ENCODE measurements at places on chromosomes 13 and 19.

GRCh38 chr19:19537075-19538048, 703 bp upstream of the CILP2 start:
- no peak for DNase-seq

GRCh38 chr13:40464337-40465014, 202.0 kb downstream of the FOXO1 start:
- DNase-seq, result no peak

- DNase-seq, result no peak
Observed at GRCh38 chr13:98428256-98428966, 148.5 kb downstream of the STK24 start.

- DNase-seq, result no peak
Observed at GRCh38 chr13:106958621-106959048, 390.7 kb upstream of the ARGLU1 start.

GRCh38 chr19:4692251-4693077, 22.3 kb upstream of the MYDGF start:
- DNase-seq, result no peak

DNA sequence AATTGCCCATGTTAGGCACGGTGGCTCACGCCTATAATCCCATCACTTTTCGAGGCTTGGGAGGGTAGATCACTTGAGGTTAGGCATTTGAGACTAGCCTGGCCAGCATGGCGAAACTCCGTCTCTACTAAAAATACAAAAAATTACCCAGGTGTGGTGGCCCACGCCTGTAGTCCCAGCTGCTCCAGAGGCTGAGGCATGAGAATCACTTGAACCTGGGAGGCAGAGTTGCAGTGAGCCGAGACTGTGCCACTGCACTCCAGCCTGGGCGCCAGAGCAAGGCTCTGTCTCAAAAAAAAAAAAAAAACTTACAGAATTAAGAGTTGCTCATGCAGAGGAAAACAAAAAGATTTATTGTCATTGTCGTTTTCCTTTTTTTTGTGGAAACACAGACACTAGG, 3.4 kb upstream of the PSMC4 start:
- no peak for DNase-seq

DNA sequence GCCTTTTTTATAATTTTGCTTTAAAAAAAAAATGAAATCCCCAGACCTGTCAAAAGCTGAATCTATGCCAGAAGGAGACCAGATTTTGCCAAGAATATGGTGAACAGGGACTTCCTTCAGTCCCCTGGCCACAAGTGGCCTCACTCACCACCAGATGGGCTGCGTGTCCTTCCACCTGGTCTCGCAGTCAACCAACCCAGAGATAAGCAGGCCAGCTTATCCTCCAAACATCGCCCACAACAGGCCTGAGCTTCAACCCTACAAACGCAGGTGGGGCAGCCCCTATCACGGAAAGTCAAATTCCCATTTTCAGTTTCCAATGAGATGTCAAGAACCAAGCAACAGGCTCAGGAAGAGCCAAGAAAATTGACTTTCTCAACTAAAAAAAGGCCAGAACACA, 30.5 kb downstream of the STK24 start:
- DNase-seq, result no peak

- no peak for DNase-seq
Observed at GRCh38 chr13:48303359-48304142, at the start of gene RB1. Gene RB1, plus strand, starts transcription at chr13:48303751. Its CDS starts 162 bp downstream, at chr13:48303913.

- DNase-seq, result no peak
Observed at GRCh38 chr13:38784036-38784880, 97.4 kb downstream of the FREM2 start.

DNA sequence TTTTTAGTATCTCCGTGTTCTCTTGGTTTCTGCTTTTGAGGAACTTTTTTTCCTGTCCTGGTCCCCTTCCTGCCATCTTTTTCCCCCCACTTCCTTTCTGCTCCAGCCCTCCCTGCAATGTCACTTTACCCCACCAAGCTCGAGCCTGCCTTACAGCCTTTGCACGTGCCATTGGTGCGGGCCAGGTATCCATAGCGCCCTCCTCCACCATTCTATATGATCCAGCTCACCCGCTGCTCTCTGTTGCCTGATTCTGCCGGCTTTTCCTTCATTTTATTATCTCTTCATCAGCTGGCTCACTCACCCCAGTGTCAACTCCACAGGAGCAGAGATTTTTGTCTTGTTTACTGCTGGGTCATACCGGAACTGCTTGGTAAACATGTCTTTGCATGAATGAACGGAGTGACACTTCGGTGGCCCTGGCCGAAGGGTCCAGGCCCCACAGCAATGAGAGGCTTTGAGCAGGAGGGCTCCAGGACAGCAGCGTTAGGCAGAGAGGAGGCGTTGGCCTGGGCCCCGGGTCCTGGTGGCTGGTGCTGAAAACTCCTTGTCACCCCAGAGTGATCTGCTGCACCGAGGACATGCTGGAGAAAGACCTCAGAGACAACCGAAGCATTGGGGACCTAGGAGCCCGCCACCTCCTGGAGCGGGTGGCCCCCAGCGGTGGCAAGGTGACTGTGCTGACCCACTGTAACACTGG, 1.2 kb downstream of the MRI1 start:
- DNase-seq, result no peak

- no peak for DNase-seq
Observed at GRCh38 chr13:46206143-46206542, 5.6 kb upstream of the LRRC63 start.

DNA sequence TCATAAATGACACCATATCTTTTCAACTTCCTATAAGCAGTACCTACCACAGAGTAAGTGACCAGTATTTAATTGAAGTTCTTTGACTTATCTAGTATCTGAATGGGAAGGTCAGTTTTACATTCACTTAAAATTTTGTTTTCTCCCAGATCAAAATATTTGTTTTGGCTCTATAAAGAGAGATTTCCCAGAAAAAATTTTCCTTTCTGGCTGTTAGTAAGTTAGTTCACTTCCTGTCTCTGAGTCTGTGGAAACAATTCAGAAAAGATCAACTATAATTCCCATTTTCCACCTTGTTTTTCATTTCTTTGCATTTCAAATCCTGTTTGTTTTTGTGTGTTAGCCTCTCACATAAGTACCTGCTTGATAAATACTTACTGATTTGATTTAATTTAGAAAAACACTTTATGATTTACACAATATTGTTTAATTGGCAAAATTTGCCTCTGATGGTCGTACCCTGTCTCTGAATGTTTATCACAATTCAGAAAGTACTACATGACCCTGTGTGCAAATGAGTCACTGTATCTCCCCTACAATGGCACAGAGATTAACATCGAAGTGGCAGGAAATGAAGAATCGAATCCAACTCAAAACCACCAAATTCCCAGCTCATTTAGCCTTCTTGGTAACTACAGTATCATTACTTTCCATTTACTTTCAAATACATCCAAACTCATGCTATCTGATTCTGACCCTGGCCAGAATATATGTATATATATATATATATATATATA, 15.4 kb upstream of the MED4 start:
- DNase-seq, result no peak

DNA sequence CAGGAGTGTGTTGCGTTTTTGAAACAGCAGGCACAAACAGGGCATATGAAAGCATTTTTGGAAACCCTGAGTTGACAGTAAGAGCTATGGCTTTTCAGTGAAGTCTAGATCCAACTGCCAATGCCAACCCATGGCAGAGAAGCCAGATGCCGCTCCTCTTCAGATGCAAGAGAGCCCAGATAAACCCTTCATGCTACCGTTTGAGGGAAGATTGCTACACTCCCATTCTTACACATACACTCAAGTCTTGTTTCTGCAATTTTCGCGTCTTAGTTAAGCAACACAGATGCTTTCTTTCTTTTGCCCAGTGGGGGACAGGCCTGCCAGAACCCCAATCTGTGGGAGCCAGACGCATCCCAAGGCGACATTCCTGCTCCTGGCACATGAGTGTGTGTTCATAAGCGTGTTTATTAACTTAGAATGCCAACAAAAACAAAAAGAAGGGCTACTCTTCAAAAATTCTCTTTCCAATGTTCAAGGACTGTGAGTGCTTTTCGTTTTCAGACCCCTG, 10.4 kb downstream of the BORCS8 start:
- no peak for DNase-seq

- DNase-seq, result no peak
Observed at GRCh38 chr13:21006141-21007005, 55.0 kb downstream of the LATS2 start.

DNA sequence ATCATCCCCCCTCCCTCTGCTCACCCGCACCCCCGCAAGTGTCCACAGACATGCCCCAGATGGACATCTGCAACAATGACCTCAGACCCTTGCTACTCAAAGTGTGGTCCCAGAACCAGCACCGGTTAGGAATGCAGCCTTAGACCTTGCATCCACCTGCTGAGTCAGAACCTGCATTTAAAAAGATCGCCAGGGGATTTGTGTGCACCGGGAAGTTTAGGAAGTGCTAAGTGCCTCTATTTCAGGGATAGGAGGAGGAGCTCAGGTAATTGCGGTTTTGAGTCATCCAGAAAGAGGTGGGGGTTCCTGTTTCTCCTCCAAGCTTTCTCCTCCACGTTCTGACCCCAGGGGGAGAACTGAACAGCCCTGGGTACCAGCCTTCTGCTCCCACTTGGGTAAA, 46.2 kb downstream of the CACNA1A start:
- no peak for DNase-seq

DNA sequence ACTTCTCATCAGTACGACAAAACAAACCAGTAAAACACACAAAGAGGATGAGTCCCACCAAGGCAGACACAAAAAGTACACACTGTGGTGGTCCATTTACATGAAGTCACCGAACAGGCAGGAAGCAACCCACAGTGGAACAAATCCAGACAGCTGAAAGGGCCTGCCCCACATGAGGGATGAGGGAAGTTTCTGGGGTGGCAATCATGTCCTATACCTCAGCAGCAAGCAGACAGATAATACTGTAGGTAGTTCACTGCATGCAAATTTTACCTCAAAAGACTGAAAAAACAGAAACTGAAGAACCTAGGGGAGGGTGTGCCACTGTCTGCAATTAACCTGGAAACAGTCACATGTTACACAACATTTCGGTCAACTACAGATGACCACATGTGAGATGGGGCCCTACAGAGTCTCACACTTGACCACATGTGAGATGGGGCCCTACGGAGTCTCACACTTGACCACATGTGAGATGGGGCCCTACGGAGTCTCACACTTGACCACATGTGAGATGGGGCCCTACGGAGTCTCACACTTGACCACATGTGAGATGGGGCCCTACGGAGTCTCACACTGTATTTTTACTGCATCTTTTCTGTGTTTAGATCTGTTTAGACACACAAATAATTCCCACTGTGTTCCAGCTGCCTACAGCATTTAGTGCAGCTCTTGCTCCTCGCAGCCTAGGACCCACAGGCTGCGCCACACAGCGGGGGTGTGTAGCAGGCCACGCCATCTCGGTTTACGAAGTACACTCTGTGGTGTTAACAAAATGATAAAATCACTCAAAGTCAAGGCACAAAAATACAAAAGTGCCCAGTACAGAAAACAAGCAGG, 22.2 kb downstream of the PCID2 start:
- DNase-seq, result no peak

GRCh38 chr13:51035978-51036377, 75.1 kb downstream of the C13orf42 start:
- DNase-seq, result no peak

GRCh38 chr13:85638265-85638664, 161.0 kb downstream of the SLITRK6 start:
- DNase-seq, result no peak

DNA sequence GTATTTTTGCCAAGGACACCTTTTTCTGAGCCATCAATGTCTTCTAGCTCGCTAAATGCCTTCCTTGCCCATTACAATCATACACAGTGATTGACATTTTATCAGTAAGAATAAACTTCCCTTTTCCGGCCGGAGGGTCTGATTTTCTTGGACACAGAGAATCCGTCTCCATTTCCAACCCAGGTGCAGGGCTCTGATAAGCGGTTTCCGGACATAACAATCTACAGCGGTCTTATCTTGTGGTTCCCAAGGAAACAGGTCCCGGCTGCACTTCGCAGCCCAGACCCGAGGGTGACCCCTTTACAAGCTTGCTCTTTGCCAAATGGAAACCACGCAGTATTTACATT, 5.1 kb upstream of the ZNF77 start:
- no peak for DNase-seq

DNA sequence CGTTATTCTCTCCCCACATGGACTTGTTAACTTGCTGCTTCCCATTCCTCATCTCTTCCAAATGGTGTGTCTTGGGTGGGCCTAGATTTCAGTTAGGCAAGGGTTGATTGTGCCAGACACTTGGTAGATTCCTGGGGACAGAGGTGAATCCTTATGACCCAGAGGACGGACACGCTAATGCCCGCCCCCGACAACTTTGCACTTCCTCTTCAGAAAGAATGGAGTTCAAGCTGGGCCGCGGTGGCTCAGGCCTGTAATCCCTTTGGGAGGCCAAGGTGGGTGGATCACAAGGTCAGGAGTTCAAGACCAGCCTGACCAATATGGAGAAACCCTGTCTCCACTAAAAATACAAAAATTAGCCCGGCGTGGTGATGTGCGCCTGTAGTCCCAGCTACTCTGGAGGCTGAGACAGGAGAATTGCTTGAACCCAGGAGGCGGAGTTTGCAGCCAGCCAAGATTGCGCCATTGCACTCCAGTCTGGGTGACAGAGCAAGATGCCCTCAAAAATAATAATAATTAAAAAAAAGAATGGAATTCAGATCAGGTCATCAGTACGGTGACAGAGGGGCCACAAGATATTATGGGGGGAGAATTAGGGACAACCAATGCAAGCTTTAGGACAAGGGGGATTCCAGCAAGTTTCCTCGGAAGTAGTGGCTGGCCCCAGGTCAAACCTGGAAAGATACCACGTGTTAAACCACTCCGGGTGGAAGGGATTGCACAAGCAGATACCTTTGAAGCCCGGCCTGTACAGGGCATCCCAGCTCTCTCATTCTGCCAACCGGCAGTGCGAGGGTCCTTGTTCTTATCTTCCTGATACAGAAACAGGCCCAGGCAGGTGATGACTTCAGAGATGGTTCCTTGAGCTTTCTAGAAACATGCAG, 2.7 kb downstream of the MYO9B start:
- no peak for DNase-seq

DNA sequence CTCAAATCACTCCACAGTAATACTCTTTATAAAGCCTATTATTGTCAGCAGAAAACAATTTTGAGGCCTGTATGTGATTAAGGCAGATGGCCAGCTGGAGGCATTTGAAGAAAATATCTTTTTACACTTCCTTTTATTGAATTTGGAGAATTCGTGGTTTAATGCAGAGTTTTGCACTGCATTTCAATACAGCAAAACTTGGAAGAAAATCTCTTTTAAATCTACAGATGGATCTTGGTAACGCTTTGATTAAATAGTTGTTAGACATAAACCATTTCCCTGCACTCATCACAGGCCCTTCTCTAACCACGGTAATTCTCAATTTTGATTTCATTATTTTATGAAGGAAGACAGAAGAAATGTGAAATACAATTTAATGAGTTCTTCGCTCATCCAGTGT, 185.7 kb downstream of the RFC3 start:
- no peak for DNase-seq

All from AG04449 (cell line).